ENCODE measurements at places on chromosomes 4 and X. TPM values are rescaled to one million over a fixed set of nuclear protein-coding genes. Genes with fewer than 3 reads are reported as not detected.

Gene SSX2B
- total RNA-seq = not detected

Gene TEX13C
- total RNA-seq = not detected

GRCh38 chr4:187668526-187669082 lies 327.0 kb upstream of the ZFP42 start:
- no peak for DNase-seq

- no peak for DNase-seq
These were observed 380.1 kb downstream of the GASK1B start for GRCh38 chr4:157792716-157793115.

GRCh38 chr4:63620271-63620670 lies 789.0 kb downstream of the TECRL start:
- no peak for DNase-seq
